ENCODE measurements at places on chromosomes 12 and 14.

DNA sequence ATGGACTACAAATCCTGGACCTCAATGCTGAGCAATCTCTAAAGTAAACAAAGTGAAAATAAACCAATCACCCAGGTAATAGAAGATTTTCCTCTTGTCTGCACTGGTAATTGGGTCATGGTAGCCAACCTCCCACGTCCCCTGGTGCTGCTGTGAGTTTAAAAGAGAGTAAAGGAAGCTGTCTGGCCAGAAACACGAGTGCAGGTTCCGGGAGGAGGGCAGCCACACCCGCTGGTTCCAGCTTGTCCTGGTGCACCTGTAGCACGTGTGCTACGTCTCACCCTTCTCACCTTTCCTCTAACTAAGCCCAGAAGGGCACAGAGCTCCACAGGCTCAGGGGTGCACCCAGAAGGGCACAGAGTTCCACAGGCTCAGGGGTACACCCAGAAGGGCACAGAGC is 5.4 kb downstream of the CRACR2A start:
- DNase-seq, result no peak

DNA sequence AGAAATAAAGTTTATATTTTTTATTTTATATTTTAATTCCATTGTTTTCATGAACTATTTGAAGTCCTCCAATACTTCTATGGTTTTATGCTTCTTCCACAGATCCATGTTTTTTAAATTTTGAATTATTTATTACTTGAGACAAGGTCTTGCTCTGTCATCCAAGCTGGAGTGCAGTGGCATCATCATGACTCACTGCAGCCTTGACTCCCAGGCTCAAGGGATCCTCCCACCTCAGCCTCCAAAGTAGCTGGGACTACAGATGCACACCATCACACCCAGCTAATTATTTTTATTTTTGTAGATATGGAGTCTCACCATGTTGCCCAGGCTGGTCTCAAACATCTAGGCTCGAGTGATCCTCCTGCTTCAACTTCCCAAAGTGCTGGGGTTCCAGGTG is 28.8 kb upstream of the DLGAP5 start:
- no peak for DNase-seq

DNA sequence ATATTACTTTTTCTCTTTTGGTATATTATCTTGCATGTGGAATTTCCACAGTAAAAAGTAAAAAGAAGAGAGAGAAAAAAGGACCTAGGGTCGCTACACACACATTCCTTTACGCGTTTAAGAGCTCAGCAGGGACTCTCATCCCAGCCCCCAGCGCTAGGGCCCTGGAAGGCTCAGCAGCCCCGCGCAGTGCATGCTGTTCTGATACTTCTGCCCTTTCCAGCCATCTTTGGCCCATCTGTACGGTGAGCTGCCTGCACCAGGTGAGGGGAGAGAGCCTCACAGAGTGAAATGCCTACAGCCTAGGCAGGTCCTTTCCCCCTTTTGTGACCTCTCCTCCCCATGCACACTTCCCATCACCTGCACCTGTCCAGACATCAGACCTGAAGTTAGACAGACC is 1.6 kb upstream of the LTBR start:
- no peak for DNase-seq

DNA sequence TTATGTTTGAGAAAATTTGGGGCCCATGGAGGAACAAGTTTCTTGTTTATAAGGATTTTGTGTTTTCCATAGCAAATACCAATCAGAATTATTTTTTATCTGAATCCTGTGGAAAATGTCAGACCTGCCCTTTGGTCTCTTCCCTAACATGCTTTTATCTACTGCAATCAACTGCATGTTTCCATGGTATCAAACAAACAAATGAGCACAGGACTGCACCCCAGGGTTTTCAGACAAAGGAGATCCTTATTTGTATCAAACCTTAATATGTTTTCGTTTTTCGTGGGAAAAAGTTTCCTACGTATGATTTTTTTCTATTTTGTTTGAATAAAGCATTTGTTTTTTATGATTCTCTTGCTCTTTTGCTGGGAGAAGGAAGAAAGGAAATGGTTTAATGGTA is 91.1 kb downstream of the GPR135 start:
- no peak for DNase-seq

- DNase-seq, result no peak
Measured at GRCh38 chr12:114678028-114678427, 5.9 kb downstream of the TBX3 start.

- no peak for DNase-seq
Measured at GRCh38 chr14:21768116-21768874, 94.7 kb upstream of the OR4E1 start.

GRCh38 chr12:70444903-70445302 is 78.8 kb downstream of the KCNMB4 start:
- DNase-seq, result no peak

- DNase-seq, result no peak
Measured at GRCh38 chr14:73047808-73048207, 10.5 kb upstream of the RBM25 start.

DNA sequence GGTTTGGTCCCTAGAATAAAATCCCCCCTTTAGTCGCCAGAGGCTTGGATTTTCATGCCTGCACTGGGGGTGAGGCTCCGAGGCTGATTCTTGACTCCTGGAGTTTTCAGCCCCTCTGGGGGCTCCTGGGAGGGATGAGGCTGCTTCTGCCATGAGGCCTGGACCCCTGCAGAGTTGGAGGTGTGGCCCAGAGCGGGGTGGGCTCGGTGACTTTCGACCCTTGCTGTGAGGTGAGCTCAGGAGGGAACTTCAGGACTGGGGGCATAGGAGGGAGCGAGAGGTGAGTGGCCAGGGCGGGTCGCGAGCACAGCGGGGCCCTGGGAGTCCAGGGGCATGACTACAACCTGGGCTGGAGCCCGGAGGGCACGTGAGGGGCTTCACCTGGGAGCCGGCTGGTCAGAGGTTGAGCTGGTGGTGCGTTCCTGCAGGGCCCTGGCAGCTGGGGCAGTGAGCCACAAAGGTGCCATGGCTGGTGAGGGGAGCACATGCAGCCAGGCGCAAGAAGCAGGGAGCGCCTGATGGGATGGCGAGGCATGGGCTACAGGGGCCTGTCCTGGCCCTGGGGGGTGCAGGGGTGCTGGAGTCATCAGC is 168.2 kb downstream of the KIF26A start:
- DNase-seq, result no peak

All from cerebellar nuclear complex (tissue), 1 donor.